CD4-positive, alpha-beta T cell treated with Interleukin-6 at 100 ng/mL for 8 hours (primary cell): ENCODE measurements at places on chromosomes 7 and 10.

GRCh38 chr7:140989068-140989467, 25.7 kb downstream of the MRPS33 start:
- no peak for DNase-seq

DNA sequence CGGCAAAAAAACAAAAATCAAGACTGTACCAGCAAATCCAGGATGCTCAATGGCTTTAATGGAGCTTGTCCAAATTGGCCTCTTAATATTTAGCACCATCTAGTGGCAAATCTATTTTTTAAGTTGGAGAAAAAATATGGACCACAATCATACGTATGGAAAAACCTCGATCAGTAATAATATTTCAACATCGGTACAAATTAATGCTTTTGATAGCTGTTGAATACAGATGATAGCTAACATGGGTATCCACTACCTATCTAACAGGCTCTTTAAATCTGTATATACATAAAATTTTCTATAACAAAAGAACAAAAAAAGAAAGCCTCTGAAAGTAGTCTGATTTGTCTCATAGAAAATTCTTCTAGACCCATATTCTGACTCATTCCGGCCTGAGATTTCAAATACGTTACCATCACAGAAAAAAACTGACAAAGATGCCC, 29.2 kb downstream of the COA1 start:
- DNase-seq = peak; percentile 60

GRCh38 chr7:111137296-111138192, 46.6 kb downstream of the LRRN3 start:
- no peak for DNase-seq

DNA sequence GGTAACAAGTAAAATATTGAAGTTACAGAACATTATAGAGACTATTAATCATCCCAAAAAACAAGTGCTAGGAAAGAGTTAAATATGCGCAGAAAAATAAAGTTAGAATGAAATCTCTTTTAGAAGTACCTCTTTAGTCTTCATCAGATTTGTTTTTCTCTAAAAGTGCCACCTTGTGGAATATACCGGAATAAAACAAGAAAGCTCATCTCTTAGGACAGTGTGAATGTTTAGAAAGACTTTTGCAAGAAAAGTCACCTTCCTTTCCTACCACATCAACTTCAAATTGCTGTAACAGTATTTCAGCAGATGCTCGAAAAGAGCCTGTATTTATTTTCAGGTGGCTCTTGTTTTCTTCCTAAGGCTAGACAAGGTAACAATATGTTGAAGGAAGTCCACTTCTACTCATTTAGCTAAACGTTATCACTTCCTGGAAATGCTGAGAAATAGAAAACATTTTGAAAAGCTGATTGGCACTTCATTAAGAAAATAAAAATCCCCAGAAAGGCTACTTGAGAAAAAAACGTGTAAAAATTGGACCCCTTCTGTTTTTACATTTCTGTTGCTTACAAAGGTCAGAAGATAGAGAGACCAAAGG, 19.8 kb upstream of the FAM133B start:
- no peak for DNase-seq

- no peak for DNase-seq
Measured at GRCh38 chr10:4315551-4315950, 510.5 kb upstream of the AKR1E2 start.

- DNase-seq = no peak
Measured at GRCh38 chr10:58041901-58042300, 225.8 kb downstream of the IPMK start.

GRCh38 chr7:120169996-120170783, 102.8 kb upstream of the KCND2 start:
- no peak for DNase-seq

- DNase-seq = no peak
Measured at GRCh38 chr10:106504536-106504935, 660.0 kb downstream of the SORCS1 start.

GRCh38 chr7:2734084-2734686, 46.2 kb downstream of the AMZ1 start:
- no peak for DNase-seq

GRCh38 chr10:77744245-77744644, 106.6 kb upstream of the KCNMA1 start:
- no peak for DNase-seq

DNA sequence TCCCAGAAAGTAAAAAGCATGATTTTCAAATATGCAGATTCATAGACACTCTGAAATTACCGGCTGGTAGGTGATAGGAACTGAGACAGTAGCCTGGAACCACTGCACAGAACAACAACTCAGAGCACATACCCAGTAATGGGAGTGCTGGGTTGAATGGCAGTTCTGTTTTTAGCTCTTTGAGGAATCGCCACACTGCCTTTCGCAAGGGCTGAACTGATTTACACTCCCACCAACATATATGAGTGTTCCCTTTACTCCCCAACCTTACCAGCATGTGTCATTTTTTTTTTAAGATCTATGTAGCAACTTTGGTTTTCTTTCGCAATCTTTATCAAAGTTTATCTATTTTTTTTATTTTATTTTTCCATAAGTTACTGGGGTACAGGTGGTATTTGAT, 358.8 kb downstream of the CALN1 start:
- no peak for DNase-seq

- no peak for DNase-seq
Measured at GRCh38 chr7:123041101-123041500, 45.6 kb upstream of the TAS2R16 start.

DNA sequence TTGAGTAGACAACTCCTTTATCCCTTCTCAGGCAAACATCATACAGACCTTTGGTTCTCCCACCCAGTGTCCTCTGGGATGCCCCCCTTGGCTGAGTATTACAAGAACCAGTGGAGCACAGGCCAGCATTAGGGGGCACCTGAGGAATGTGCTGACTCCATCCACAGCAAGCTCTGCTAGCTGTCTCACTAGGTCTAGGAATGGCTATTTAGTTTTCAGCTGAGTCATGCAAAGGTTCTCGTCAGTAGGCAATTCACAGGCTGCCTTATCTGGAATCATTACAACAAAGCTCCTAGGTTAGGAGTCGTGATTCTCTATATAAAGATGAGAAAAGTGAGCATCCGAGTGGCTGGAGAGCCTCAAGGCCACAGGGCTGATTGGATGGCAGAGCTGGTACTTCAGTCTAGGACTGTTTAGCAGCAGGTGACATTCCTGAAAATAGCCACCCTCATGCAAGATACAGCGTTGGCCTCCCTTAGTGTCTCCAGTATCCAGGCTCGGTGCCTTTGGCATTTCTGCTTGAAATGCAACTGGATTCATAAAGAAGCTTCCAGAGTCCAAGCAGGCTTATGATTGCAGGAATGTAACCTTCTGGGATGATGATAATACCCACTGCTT, 75.8 kb downstream of the CDCA7L start:
- no peak for DNase-seq

DNA sequence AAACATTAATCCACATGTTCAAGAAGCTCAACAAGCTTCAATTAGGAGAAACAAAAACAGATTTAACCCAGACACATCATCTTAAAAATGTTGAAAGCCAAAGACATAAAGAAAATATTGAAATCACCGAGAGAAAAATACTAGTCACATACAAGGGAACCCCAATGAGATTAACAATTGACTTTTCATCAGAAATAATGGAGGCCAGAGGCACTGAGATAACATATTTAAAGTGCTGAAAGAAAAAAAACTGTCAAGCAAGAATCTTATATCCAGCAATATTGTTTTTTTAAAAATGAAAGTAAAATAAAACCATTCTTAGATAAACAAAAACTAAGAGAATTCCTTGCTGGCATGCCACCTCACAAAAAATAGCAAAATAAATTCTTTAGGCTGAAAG, 28.9 kb downstream of the AOC1 start:
- no peak for DNase-seq

DNA sequence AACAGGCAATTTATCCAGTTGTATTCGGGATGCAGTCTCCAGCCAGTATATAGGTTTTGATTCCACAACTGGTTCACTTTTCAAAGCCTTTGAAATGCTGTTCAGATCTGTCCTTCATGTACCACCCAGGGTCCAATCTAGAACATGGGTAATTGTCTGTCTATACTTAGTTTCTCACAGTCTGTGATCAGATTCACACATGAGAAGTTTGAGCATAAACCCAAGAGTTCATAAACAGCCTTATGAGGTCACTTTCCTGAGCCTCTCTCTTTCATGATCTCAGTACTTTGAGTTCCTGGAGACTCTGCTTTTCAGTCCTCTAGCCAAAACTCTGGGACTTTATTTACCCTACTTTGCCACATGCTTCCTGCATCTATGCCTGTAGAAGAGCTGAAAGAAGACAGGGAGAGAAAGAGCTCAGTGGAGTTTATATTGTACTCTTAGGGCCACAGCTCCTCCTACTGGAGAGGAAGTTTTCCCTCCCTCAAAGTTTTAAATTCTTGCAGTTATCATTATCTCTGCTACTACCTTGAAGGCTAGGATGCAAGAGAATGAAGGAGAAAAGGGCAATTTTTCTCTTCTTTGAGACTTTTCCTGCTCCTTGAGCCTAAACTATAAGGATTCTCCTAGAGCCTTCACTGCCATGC, 172.0 kb downstream of the ZEB1 start:
- peak; percentile 5 for DNase-seq

GRCh38 chr7:85750454-85750949, 563.6 kb upstream of the SEMA3D start:
- no peak for DNase-seq

DNA sequence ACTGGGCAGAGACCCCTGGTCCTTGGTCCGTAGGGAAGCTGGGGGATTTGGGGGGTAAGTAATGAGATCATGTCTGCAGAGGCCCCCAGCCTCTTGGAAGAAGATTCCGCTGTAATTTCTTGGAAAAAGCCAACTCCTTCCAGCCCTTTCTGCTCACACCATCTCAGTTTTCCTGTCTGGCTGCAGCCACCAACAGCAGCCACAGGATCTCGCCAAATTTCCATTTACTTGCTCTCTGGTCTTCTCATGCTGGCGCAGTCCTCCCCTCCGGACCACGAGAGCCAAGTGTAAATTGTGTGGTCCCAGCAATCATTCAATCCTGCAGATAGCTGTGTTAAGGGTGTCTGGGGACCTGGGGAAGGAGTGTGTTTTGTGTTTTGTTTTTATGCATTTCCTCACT, 49.6 kb downstream of the ASB13 start:
- DNase-seq = no peak

GRCh38 chr7:117001283-117001682, 48.0 kb downstream of the ST7 start:
- no peak for DNase-seq

- no peak for DNase-seq
Measured at GRCh38 chr7:37916017-37916672, 472 bp downstream of the SFRP4 start.

- no peak for DNase-seq
Measured at GRCh38 chr10:15223174-15223573, 54.7 kb upstream of the NMT2 start.
